ENCODE measurements at places on chromosomes 12 and 14.
A peak's percentile ranks its signal among the peaks of the same experiment; 100 is the strongest.

DNA sequence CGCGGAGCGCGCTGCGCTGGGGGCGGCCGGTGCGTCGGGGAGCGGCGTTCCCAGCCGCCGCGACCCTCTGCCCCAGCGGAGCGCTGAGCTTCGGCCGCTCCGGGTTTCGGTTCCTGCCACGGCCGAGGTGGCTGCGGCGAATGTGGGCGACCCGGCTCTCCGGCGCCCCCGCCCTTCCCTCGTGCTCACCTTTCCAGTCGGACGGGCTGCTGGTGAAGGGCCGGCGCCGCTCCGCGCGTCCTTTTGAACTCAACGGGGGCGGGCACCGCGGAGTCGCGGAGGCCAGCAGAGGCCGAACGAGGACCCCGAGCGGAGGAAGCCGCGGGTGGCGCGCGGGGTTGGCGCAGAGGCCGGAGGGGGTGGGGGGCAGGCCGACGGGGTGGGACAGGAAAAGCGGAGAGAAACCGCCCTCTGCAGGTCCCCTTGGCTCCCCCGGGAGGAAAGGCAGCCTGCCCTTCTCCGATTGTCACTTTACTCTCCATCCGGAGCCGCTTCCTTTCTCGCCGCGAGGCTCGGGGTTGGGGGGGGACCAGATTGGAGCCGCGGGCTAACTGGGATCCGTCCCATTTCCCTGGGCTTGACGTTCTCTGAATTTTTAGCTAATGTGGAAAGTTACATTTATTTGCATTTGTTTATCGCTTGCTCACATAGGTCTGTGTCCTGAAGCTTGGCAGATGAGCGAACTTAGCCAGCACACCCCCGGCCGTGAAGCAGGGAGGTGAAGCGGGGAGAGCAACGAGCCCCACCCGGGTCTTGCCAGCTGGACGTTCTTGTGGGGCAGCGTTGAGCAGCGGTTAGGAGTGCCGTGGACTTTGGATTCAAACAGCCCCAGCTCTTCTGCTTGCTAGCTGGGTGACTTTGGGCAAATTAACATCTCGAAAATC, at the start of gene SMAGP:
TSS of gene SMAGP (minus strand) at position 349 of the 884 bp plus-strand sequence. CDS start 1,137 bp downstream, outside the sequence.
- DNase-seq, result peak; percentile 89

DNA sequence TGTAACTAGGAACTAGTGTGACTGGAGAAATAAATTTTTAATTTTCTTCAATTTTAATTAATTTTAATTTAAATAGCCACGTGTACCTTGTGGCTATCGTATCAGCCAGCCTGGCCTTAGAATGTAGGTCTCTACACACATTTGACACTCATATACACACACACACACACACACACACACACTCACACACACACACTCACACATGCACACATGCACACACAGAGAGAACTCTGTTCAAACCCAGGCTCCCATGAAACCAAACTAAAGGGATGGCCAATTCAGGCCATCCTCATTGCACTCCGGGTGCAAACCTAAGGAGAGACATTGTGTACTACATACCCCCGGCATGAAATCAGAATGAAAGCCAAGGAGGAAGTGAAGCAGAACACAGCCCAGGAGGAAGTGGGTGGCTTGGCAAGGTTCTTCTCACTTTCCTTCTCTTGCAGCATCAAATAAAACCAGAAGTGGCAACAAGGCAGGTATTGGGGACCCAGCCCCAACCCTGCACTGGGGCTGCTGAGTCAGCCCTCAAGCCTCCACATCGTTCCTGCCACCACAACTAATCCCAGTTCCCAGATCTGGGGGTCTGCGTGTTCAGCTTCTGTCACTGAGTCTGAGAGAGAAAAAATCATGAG, 26.2 kb upstream of the CHPT1 start:
- peak; percentile 44 for DNase-seq

GRCh38 chr14:61510736-61511557, 184.4 kb upstream of the HIF1A start:
- no peak for DNase-seq

DNA sequence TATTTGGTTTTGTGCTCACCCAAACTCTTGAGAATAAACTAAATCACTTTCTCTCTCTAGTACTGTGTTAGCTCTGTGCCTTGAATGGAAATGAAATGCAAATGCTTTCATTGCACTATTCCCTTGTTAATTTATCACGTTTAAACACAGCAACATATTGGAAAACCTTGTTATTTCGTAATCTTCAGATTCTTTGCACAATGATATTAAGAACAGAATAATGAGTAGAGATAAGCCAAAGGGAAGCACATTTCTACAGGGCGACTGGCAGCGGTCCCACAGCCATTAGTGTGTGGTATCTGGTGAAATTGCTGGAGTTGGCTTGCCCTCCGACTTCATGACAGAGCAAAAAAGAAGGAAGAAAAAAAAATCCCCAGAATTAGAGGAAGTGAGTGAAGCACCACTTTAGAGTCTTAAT, 166.1 kb upstream of the E2F7 start:
- peak; percentile 63 for DNase-seq

Data from transverse colon (tissue), 4 donors.